MCF 10A (cell line): ENCODE measurements at places on chromosomes 2 and 18. TPM values are rescaled to one million over a fixed set of nuclear protein-coding genes. Genes with fewer than 3 reads are reported as not detected.

ACP1 gene
- 132 and 135 TPM in 2 replicates for total RNA-seq

MOGAT1 gene
- not detected in 2 replicates for total RNA-seq

MXD1 gene
- total RNA-seq = 63.6 and 71.8 TPM in 2 replicates

RAD51AP2 gene
- total RNA-seq = 0.10 and 0.14 TPM in 2 replicates

TCF4 gene
- 5.1 and 6.2 TPM in 2 replicates for total RNA-seq

CROCC2 gene
- not detected in 2 replicates for total RNA-seq

DIS3L2 gene
- 32.6 and 47.4 TPM in 2 replicates for total RNA-seq

STPG4 gene
- 0.83 TPM in 1 of 2 replicates, not detected in the other for total RNA-seq

NMUR1 gene
- total RNA-seq = not detected in 2 replicates

DNA sequence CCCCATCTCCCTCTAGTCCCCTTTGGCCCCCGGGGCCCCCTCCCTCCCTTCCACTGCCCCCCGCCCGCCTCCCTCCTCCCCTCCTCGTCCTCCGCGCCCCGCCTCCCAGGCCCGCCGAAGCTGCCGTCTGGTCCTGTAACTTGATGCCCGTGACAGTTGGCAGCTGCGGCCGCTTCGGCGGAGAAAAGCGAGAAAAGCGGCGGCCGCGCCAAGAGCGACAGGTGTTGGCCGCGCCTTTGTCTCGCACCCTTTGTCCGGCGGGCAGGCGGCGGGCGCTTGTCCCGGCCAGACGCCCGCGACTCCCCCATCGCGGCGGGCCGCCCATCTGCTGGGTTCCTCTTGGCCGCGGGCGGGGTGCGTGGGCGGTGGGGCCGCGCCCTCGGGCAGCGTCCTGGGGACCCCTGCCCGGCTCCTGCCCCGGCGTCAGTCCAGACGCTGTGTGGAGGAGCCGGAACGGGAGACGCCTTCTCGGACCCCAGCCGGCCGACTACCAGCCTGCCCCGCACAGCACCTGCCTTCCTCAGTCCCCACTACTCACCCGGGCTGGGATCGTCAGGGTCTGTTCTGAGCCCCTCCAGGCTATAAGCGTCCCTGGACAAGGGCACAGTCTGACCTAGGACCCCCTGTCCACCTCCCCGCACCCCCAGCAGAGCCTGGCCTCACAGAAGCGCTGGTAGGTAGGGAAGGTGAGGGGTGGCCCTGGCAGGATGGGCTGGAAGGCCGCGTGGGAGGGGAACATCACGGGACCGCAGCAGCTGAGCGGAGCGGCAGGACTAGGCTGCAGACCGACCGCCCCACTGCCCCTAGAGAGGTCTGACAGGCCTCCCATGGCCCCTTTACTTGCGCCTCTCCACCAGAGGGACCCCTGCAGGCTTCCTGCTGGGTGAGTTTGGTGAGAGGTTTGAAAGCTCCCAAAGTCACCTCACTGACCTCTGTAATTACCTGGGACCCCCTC, 1.2 kb upstream of the HES6 start:
- H3K4me1 ChIP-seq = peaks cover 5% of the 10 kb centered on the region
- H3K27ac ChIP-seq = no peak overlapping the region
- peak overlapping the region; percentile 80 for H3K4me3 ChIP-seq
- H3K27me3 ChIP-seq = no peaks in the 10 kb centered on the region
- peaks cover 19% of the 10 kb centered on the region for H3K36me3 ChIP-seq
- DNase-seq = peak; percentile 69

DNA sequence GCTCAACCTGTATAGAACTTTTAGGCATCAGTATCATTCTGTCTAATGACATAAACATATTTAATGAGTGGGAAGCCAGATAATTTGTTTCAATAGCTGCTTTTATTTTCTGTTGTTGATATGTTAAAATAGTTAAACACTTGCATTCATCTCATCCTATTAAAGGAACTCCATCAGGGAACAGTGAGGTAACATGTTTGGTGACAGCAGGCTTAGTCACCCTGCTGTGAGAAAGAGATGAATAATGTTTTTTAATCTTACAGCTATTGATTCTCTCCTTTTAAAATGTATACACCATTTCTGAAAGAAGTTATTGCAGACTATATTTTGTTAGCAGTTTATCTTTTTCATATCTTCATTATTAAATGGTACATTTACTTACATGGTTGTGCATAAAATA, 123.3 kb upstream of the CWC22 start:
- H3K4me3 ChIP-seq = no peak overlapping the region
- peak overlapping the region; percentile 39 for H3K27ac ChIP-seq
- no peaks in the 10 kb centered on the region for H3K27me3 ChIP-seq
- H3K4me1 ChIP-seq = peaks cover 10% of the 10 kb centered on the region
- no peaks in the 10 kb centered on the region for H3K36me3 ChIP-seq

DNA sequence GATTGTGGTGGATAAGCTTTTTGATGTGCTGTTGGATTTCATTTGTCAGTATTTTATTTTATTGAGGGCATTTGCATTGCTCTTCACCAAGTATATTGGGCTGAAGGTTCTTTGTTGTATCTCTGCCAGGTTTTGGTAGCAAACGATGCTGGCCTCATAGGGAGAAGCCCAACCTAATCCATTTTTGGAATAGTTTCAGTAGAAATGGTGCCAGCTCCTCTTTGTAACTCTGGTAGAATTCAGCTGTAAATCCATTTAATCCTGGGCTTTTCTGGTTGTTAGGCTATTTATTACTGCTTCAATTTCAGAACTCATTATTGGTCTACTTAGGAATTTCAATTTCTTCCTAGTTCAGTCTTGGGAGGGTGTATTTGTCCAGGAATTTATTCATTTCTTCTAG, 309.8 kb upstream of the SETBP1 start:
- no peak for DNase-seq
- H3K4me3 ChIP-seq = no peak overlapping the region
- H3K4me1 ChIP-seq = no peaks in the 10 kb centered on the region
- H3K27me3 ChIP-seq = no peaks in the 10 kb centered on the region
- H3K36me3 ChIP-seq = no peaks in the 10 kb centered on the region
- H3K27ac ChIP-seq = no peak overlapping the region

- H3K4me3 ChIP-seq = no peak overlapping the region
- DNase-seq = no peak
- H3K27me3 ChIP-seq = no peaks in the 10 kb centered on the region
- peaks cover 18% of the 10 kb centered on the region for H3K4me1 ChIP-seq
These were observed 37.8 kb upstream of the SLC1A4 start for GRCh38 chr2:64951306-64951953.

GRCh38 chr2:126482582-126483464, 173.1 kb upstream of the GYPC start:
- H3K27me3 ChIP-seq = no peaks in the 10 kb centered on the region
- H3K4me1 ChIP-seq = no peaks in the 10 kb centered on the region
- no peak overlapping the region for H3K27ac ChIP-seq
- DNase-seq = peak; percentile 41
- no peak overlapping the region for H3K4me3 ChIP-seq

DNA sequence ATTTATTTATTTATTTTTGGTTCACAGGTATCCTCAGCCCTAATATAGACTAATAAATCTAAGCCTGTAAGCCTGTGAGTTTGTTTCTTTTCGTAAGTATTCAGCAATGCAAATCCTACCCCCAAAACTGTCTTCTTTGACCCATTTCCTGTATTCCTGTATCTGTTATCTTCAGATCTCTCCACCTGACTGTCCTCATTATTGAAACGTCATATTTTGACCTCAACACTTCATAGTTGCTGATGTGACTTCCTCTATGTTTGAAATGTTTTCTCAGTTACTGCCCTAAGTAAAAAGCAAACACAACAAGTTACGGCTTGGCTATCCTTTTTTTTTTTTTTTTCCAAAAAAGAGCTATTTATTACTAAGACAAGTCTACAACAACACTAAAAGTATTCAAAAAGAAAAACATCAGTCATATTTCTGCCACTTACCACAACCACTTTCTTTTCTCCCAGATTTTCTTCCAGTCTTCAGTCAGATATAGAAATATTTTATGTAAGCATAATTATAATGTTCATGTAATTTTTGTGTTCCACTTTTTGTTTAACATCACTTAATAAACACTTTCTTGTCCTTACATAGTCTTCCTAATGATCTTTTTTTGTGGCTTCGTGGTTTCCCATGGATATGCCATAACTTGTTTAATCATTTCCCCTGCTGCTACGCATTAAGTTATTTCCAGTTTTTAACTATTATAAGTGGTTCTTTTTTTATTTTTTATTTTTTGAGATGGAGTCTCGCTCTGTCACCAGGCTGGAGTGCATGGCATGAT, 45.0 kb upstream of the EML4 start:
- peaks cover 28% of the 10 kb centered on the region for H3K4me1 ChIP-seq
- H3K27me3 ChIP-seq = no peaks in the 10 kb centered on the region
- no peak for DNase-seq
- H3K36me3 ChIP-seq = no peaks in the 10 kb centered on the region
- no peak overlapping the region for H3K27ac ChIP-seq
- H3K4me3 ChIP-seq = no peak overlapping the region

- H3K27me3 ChIP-seq = peaks cover 72% of the 10 kb centered on the region
- H3K4me3 ChIP-seq = no peak overlapping the region
- H3K27ac ChIP-seq = no peak overlapping the region
- H3K36me3 ChIP-seq = no peaks in the 10 kb centered on the region
These were observed 53.8 kb upstream of the ASB18 start for GRCh38 chr2:236317938-236318396.

DNA sequence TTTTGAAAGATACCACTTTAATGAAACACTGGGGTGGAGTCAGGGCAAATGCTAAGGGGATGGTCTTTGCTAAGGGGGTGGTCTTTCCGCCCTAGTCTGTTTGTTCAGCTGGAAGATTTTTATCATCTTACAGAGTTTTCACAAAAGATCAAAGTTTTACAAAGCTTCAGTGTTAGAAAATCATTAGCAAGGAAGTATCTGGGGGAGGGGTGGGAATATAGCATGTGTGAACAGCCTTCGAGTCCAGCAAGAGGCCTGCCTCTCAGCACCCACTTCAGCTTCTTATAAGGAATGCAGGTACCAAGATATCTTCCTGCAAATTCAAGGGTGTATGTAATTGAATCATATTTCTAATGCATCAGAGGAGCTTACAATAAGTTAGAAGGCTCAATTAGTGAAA, 112.9 kb downstream of the RAPGEF4 start:
- H3K36me3 ChIP-seq = no peaks in the 10 kb centered on the region
- H3K27ac ChIP-seq = no peak overlapping the region
- H3K4me3 ChIP-seq = no peak overlapping the region
- H3K27me3 ChIP-seq = no peaks in the 10 kb centered on the region
- no peaks in the 10 kb centered on the region for H3K4me1 ChIP-seq

DNA sequence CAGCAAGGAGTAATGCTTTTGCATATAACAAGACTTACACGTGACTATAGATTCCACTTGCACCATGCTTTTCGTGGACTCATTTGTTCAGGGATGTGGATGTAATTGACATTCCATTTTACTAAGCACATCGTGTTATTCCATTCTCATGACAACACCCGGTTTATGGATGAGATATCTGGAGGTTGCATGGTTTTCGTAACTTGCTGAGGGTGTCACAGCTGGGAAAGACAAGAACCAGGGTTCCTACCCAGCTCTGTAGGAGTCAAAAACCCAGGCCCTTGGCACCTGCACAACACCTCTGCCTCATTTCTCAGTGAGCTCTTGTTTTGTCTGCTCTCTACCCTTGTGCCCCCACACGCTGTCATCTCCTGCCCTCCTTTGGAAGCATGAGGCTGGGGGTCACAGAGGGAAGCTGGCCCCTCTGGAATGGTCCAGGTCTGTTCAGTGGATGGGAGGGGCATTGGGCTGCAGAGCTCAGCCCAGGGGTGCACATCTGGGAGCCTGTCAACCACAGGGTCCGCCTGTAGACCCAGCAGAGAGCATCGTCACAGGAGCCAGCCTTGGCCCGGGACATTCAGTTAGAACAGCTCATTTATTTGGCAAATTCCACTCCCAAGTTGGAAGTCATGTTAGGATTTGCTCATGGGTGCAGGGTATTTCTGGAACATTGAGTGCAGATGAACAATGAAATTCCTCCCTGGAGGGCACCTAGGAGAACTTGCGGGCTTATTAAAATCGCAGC, 120.1 kb upstream of the TWIST2 start:
- peak overlapping the region; percentile 28 for H3K4me3 ChIP-seq
- peaks cover 42% of the 10 kb centered on the region for H3K4me1 ChIP-seq
- H3K36me3 ChIP-seq = no peaks in the 10 kb centered on the region

DNA sequence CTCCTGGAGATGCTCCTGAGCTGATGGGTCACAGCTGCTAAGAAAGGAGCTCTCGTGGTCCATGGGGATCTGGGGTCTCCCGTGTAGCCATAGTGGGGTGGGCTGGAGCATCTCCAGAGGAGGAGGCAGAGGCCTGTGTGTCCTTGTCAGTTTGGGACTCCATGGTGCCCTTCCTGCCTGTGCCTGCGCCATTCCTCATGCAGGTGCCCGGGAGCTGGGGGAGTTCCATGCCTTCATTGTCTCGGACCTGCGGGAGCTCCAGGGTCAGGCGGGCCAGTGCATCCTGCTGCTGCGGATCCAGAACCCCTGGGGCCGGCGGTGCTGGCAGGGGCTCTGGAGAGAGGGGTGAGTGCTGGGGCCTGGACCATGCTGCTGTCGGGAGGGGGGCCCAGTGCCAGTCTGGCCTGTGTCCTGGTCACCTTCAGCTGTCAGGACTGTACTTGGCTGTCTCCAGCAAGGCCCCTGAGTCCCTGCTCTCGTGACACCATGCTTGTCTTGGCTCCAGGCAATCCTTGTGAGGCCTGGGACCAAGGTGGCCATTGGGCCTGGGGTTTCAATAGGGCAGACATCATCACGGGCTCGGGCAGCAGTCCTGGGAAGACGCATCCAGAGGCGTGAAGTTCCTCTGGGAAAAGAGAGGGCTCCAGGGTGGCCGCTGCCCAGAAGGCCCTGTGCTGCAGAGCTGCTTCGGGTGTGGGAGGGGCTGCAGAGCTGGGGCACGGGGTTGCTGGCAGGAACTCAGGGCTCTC, 7.3 kb downstream of the CAPN10 start:
- DNase-seq = no peak
- H3K4me1 ChIP-seq = peaks cover 2% of the 10 kb centered on the region
- no peak overlapping the region for H3K27ac ChIP-seq
- peaks cover 14% of the 10 kb centered on the region for H3K36me3 ChIP-seq

- DNase-seq = no peak
- no peaks in the 10 kb centered on the region for H3K4me1 ChIP-seq
- H3K27me3 ChIP-seq = no peaks in the 10 kb centered on the region
- H3K27ac ChIP-seq = no peak overlapping the region
- no peak overlapping the region for H3K4me3 ChIP-seq
- no peaks in the 10 kb centered on the region for H3K36me3 ChIP-seq
These were observed 55.2 kb downstream of the KIF5C start for GRCh38 chr2:148930046-148930775.

DNA sequence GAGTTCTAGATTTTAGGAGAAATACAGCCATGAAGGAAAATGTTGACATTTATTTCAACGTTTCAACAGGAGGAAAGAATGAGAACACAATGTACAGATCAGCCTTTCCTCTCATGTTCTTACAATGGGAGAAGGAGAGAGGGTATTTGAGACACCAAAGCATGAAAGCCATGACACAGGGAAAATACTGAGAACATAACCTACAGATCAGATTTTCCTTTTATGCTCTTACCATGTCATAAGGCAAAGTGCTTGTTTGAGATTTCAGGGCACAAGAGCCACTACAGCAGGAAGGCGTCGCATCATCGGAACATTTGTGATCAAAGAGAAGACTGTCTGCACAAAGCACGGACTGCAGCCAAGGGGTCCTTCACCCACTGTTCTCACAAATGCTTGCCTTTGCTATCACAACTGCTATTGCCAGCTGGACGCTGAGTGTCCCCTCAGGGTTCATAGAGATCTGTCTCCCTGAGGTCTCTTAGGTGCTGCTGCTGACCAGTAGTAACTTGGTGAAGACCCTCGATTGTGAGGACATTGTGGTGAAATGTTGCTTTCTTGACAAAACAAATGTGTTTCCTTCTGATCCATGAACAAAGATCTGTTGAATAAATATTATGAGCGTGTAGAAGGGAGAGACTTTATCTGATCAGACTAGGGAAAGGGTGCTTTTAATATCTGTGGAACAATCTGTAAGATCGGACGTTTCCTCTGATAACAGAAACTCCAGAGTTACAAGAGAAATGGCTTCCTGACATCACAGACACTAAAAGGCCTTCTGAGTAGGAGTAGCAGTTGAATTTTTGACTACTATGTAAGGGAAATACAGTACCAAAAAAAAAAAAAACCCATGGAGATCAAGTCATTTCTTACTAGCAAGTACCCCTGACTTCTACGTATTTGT, 6.4 kb upstream of the IL1RL1 start:
- peaks cover 22% of the 10 kb centered on the region for H3K4me1 ChIP-seq
- no peaks in the 10 kb centered on the region for H3K27me3 ChIP-seq
- H3K36me3 ChIP-seq = no peaks in the 10 kb centered on the region
